ENCODE measurements at places on chromosomes 2 and 18. TPM values are rescaled to one million over a fixed set of nuclear protein-coding genes. Genes with fewer than 3 reads are reported as not detected.

- peaks cover 14% of the 10 kb centered on the region for H3K4me1 ChIP-seq
- H3K4me3 ChIP-seq: no peak overlapping the region
- no peaks in the 10 kb centered on the region for H3K36me3 ChIP-seq
- H3K27me3 ChIP-seq: no peaks in the 10 kb centered on the region
- no peak overlapping the region for H3K27ac ChIP-seq
Measured at GRCh38 chr18:74274700-74275099, 17.1 kb downstream of the CYB5A start.

Gene PSMA8
- total RNA-seq: 0.15 TPM

GRCh38 chr2:23204685-23205242 is 180.2 kb upstream of the KLHL29 start:
- DNase-seq: peak; percentile 18
- no peak overlapping the region for H3K27ac ChIP-seq
- H3K4me1 ChIP-seq: no peaks in the 10 kb centered on the region
- H3K4me3 ChIP-seq: no peak overlapping the region
- H3K36me3 ChIP-seq: no peaks in the 10 kb centered on the region

DNA sequence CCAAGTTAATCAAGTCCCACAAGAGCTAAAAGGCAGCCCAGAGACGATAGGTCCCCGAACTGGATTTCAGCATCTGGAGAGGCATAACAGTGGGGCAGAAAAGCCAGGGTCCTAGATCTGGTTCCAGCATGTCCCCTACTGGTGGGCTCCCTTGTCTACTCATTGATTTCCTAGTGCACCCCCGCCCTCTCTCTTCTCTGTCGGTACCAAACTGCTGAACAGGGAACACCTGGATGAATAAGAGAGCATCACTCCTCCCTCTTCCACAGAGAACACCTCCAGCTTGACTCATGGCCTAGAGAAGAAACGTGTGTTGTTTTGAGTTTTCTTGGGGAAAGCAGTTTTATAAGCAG is 101.3 kb downstream of the FOXI3 start:
- no peak overlapping the region for H3K4me3 ChIP-seq
- no peak overlapping the region for H3K27ac ChIP-seq
- peaks cover 7% of the 10 kb centered on the region for H3K27me3 ChIP-seq
- no peak for DNase-seq
- H3K4me1 ChIP-seq: no peaks in the 10 kb centered on the region

GRCh38 chr2:30113617-30114293 is 33.1 kb upstream of the YPEL5 start:
- no peak overlapping the region for H3K27ac ChIP-seq
- no peak for DNase-seq
- H3K4me1 ChIP-seq: no peaks in the 10 kb centered on the region

DNA sequence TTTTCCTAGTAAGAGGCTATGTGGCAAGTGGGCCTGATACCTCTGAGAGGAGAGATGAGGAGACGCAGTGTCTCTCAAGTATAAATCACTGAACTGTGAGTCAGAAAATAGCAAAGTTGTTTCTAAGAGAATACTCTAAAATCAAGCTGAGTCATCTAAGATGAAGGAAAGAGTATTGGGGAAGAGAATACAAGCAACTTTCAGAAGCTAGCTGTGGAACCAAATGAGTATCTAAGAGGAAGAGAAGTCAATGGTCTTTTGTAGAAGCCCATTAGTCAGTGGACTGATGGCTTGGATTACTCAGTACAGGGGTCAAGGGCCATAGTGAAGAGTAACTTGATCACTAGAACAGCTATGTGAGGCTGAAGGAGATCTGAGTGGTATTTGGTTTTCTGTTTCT is 2.7 kb upstream of the DCC start:
- no peaks in the 10 kb centered on the region for H3K36me3 ChIP-seq
- H3K4me1 ChIP-seq: no peaks in the 10 kb centered on the region
- no peak overlapping the region for H3K27ac ChIP-seq
- peaks cover 35% of the 10 kb centered on the region for H3K27me3 ChIP-seq
- no peak for DNase-seq

DNA sequence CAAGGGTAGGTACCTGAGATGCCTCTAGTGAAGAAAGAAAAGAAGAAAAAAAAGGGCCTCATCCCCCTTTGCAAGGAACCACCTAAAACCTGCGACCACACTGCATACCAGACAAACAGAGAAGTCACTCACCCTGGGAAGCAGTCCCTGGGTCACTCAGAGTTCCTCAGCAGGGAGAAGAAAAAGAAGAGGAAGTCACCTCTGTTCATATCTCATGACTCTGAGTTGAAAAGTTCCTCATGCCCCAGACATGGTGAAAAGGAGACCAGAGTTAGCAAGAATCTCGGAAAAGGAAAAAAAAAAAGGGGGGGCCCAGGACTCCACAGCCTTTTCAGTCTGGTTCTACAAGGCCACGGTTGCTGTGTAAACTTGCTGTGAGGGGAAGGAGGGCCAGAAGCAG is 478.4 kb upstream of the NRXN1 start:
- H3K27me3 ChIP-seq: no peaks in the 10 kb centered on the region
- H3K27ac ChIP-seq: no peak overlapping the region
- H3K4me3 ChIP-seq: no peak overlapping the region
- H3K36me3 ChIP-seq: no peaks in the 10 kb centered on the region
- DNase-seq: no peak

GRCh38 chr2:218074031-218074430 is 5.0 kb downstream of the RUFY4 start:
- H3K4me3 ChIP-seq: no peak overlapping the region
- H3K36me3 ChIP-seq: no peaks in the 10 kb centered on the region
- H3K27ac ChIP-seq: no peak overlapping the region
- H3K27me3 ChIP-seq: no peaks in the 10 kb centered on the region
- no peaks in the 10 kb centered on the region for H3K4me1 ChIP-seq

Gene TNFRSF11A
- total RNA-seq: 8.9 TPM

DNA sequence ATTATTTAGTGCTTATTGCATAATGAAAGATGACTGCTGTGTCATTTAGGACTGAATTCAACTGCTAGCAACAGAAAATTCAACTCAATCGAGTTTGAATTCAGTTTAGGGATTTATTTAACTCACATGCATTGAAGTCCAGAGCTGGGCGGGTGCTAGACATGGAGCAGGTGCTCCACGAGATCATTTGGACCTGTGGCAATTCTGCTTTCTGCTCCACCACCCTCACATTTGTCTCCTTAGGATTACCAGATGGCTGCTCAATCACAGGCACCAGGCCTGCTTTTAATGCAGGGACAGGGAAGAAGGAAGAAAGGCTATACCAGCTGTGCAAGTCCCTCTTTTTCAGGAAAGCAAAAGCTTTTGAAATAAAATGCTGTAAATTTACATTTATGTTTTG is 572.9 kb upstream of the SLC8A1 start:
- no peaks in the 10 kb centered on the region for H3K36me3 ChIP-seq
- H3K4me3 ChIP-seq: no peak overlapping the region
- no peak for DNase-seq
- H3K27ac ChIP-seq: no peak overlapping the region

Gene SLC66A2
- 44.8 TPM for total RNA-seq

DNA sequence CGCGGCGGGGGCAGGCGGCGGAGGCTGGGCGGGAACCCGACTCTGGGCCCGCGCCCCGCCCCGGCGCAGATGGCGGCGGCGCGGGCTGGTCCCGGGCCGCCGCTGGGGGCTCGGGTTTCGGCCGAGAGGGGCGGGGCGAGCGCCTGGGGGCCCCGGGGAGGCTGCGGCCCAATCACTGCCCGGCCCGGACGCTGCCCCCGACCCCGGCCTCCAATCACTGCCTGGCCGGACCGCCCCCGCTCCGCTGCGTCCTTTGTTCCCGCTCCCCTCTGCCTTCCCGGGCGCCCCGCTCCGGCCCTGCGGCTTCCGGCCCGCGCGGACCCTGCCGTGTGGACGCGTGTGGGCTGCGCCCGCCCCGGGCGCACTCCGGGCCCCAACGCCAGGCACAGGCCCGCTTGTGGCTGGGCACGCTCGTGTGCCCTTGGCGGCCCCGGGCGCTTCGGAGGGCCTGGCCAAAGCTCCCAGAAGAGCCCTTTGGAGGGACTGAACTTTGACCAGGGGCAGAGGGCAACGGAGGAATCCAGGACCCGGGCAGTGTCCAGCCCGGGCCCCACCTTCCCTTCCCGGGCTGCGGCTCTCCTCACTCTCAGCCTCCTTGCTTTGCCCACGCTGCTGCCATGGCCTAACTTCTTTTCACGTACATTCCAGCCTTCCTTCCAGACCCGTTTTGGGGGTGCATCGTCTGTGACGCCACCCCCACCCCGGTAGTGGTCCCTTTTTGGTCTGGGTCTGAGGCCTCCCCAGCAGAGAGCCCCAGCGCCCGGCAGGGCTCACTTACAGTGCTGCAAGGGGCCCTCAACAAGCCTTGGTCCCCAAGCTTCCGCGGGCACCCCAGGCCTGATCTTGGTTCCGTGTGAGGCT is 27.1 kb upstream of the PTMA start:
- peaks cover 5% of the 10 kb centered on the region for H3K4me1 ChIP-seq
- peak overlapping the region; percentile 84 for H3K27ac ChIP-seq
- H3K4me3 ChIP-seq: peak overlapping the region; percentile 45
- no peaks in the 10 kb centered on the region for H3K36me3 ChIP-seq
- no peaks in the 10 kb centered on the region for H3K27me3 ChIP-seq
- DNase-seq: peak; percentile 83

- H3K36me3 ChIP-seq: no peaks in the 10 kb centered on the region
- no peak overlapping the region for H3K27ac ChIP-seq
- DNase-seq: no peak
- H3K4me1 ChIP-seq: peaks cover 40% of the 10 kb centered on the region
Measured at GRCh38 chr2:218985325-218986091, 524 bp upstream of the FEV start.

DNA sequence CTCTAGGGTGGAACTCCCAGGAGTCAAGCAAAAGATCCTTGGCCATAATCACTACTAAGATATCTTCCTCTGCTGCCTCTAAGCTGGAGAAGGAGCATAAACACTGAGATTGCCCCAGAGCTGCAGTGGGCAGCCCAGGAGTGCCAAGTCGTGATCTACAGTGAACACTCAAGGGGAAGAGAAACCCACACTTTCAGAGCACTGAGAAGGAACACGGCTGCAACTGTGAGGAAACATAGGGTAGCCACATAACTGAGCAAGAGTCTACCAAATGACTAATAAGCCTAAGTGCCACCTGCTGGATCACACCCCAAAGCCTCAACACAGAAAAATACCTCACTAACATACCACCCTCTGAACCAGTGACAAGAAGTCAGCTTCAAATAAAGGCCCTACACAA is 79.6 kb upstream of the RAB12 start:
- H3K4me3 ChIP-seq: no peak overlapping the region
- DNase-seq: no peak
- H3K4me1 ChIP-seq: no peaks in the 10 kb centered on the region
- H3K27me3 ChIP-seq: peaks cover 11% of the 10 kb centered on the region
- H3K27ac ChIP-seq: no peak overlapping the region

DNA sequence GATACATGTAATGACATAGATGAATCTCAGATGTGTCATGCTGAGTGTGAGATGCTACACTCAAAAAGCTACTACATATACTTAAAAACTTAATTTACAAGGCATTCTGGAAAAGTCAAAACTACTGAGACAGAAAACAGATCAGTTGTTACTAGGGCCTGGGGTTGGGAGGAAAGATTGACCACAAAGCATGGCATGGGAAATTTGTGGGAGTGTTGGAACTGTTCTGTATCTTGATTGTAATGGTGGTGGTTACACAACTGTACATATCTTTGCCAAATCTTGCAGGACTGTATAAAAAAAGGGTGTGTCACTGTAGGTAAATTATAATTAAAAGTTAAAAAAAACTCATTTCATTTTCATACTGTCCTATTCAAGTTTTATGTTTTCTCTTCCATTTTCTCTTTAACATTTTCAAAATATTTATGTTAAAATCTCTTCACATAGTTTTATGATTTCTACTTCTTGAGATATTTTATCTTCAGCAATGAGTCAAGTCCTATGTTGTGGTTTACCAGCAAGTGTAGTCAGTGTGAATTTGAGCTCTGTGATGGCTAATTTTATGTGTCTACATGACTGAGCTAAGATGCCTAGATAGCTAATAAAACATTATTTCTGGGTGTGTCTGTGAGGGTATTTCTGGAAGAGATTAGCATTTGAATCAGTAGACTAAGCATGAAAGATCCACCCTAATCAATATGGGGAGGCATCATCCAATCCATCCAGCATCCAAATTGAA is 58.6 kb upstream of the VRK2 start:
- H3K27ac ChIP-seq: no peak overlapping the region
- H3K27me3 ChIP-seq: no peaks in the 10 kb centered on the region
- no peaks in the 10 kb centered on the region for H3K4me1 ChIP-seq
- no peak for DNase-seq
- no peaks in the 10 kb centered on the region for H3K36me3 ChIP-seq

Gene PLB1
- total RNA-seq: 3.6 TPM

DNA sequence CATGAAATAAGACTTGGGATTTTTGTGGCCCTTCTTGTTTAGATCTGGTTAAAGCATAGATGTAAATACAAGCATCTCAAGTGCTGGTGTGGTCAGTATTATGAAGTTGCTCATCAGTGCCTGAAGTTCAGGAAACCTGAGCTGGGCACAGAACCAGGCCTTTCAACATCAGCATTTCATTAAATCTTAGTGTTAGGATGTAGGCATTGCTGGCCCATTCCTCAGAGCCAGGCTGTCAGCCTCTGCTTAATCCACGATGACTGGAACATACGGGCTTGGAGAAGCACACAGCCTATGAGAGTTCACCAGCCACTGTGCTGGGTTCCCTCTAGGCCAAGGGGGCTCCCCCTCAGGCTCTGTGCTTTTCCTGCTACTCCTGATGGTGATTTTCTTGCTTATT is 270.2 kb downstream of the EN1 start:
- H3K27me3 ChIP-seq: peaks cover 3% of the 10 kb centered on the region
- no peak for DNase-seq
- H3K27ac ChIP-seq: peak overlapping the region; percentile 7
- H3K4me3 ChIP-seq: no peak overlapping the region
- no peaks in the 10 kb centered on the region for H3K36me3 ChIP-seq
- no peaks in the 10 kb centered on the region for H3K4me1 ChIP-seq

GRCh38 chr2:7450833-7451190 is 533.6 kb downstream of the RNF144A start:
- no peak overlapping the region for H3K27ac ChIP-seq
- DNase-seq: no peak
- no peaks in the 10 kb centered on the region for H3K36me3 ChIP-seq
- H3K4me3 ChIP-seq: no peak overlapping the region
- no peaks in the 10 kb centered on the region for H3K27me3 ChIP-seq
- no peaks in the 10 kb centered on the region for H3K4me1 ChIP-seq

DNA sequence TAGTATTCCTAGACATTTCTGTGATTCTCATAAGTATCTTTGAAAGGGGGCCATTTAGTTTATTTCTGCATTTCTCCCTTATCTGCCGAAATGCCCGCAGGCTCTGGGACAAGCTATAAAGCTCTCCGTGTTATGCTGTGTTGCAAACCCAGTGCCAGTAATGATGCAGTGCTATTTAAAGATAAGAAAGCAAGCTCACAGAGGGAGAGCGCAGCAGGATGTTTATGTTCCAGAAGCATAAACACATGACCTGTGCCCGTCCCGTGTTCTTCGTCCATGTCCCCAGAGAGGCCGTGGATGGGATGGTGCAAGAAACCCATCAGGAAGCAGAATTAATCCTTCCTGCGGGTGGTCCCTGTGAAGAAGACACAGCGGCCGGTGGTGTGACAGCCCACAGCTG is 99.4 kb downstream of the NEDD4L start:
- H3K27ac ChIP-seq: peak overlapping the region; percentile 46
- no peak overlapping the region for H3K4me3 ChIP-seq
- no peaks in the 10 kb centered on the region for H3K27me3 ChIP-seq
- H3K4me1 ChIP-seq: peaks cover 8% of the 10 kb centered on the region
- H3K36me3 ChIP-seq: no peaks in the 10 kb centered on the region
